ENCODE measurements at places on chromosomes 4 and X.

DNA sequence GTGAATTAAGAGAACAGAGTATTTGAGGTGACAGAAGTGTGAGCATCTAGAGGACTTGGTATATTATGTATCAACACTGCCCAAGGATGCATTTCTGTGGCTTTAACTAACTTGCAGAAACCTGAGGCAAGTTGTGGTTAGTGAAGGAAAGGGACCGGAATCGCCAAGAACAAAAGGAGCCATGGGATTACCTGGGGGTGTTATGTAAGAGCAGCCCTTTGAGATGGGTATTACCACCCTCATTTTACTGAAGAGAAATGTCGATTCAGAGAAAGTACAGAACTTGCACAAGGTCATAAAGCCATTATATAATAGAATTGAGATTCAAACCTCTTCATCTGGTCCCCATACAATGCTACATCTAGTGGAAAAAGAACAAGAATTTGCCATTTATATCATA is 14.3 kb downstream of the TENM3 start:
- DNase-seq: no peak

DNA sequence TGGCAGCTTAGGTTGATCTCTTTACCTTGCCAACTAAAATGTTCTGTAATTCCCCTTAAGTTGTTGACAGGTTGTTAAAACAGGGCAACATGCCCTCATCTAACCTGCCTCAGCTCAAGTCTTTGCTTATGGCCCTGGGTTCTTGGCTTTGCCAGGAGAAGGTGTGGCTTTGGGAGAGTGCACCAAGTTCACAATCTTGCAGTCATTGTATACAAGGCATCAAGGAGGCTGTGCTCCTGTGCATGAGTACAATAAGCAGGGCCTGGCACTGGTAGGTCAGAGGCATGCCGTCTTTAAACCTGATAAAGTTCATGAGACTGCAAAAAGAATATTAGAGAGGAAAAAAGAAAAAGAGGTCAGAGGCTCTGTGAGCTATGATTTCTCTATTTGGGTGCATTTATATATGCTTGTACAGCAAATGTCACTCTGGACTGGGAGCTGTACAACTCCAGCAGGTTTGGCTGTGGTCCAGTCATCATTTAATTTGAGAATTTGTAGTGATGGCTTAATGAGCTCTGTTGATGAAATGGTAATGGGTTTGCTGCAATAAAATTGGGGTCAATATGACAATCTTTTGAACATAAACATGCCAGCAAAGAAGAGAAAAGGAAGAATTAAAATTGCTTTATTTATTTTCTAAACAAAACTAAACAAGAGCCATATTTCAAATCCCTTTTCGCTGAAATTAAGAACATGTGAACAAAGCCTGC is 30.3 kb downstream of the AREG start:
- no peak for DNase-seq

DNA sequence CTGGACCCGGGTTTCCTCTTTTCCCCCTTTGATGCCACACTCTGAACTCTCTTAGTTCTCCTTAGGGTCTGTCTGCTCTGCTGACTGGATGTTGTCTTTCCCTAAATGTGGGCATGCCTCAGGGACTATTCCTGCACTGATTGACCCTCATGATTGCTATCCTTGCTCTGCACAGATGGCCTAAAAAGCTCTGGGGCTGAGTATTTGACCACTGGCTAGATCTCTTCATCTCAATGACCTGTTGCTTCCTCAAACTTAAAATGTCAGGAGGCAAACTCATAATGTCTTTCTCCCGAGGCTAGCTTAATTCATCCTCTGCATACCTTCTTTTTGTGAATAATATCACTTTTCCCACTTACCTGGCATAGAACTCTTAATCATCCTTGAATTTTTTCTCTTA is 157.4 kb downstream of the GATB start:
- no peak for DNase-seq

DNA sequence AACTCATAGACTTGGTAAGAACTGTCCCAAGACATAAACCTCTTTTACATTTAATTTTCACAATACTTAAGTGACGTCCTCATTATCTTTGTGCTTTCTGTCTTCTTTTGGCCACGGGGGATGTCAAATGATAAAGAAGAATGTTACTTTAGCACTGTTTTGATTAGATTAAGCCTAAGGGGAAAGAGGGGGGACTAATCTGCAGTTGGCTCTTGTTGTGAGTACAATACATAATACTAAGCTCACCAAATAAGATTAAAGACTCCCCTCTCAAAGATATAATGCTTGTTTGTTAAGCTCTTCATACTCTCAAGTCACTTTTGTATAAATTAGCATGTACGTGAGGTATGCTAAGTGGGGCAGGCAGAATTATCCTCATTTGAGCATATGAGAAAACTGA is 36.5 kb downstream of the OCRL start:
- DNase-seq: no peak

GRCh38 chrX:22073928-22074327 is 41.8 kb downstream of the PHEX start:
- no peak for DNase-seq

DNA sequence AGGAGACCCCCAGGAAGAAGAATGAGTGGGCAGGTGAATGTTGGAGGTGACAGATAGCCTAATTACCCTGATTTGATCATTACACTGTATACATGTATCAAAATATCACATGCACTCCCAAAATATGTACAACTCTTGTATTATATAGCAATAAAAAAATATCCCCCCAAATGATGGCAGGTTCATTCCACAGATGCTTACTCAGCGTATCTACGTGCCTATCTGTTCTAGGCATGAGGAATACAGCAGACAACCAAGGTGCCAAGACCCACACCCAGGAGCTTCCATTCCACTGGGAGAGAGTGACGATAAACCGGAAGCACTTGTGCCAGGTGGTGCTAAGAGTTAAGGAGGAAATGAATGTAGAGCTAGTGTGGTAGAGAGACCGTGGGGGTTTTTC is 42.4 kb downstream of the ADRA2C start:
- DNase-seq: no peak

DNA sequence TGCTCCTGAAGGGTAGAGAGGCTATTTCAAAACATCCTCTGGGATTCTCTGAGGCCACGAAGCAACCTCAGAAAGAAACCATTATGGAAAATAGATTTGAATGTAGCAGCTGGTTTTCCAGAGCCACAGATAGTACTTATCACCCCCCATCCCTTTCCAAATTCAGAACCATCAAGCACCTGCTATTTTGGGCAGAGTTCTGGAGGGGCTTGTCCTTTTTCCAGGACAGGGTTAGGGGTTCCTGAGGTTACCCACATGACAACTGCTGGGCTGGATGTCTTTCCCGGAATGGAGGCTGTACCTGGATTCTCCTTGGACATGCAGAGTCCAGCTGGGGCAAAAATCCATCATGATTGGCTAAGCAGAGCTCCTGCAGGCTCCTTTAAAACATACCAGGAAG is 22.0 kb upstream of the ZXDA start:
- DNase-seq: no peak

GRCh38 chr4:135359128-135359527 is 1157.5 kb upstream of the PABPC4L start:
- no peak for DNase-seq

GRCh38 chrX:10709276-10709675 is 88.9 kb upstream of the MID1 start:
- DNase-seq: no peak

GRCh38 chrX:9182041-9182440 is 148.1 kb upstream of the FAM9B start:
- DNase-seq: no peak

DNA sequence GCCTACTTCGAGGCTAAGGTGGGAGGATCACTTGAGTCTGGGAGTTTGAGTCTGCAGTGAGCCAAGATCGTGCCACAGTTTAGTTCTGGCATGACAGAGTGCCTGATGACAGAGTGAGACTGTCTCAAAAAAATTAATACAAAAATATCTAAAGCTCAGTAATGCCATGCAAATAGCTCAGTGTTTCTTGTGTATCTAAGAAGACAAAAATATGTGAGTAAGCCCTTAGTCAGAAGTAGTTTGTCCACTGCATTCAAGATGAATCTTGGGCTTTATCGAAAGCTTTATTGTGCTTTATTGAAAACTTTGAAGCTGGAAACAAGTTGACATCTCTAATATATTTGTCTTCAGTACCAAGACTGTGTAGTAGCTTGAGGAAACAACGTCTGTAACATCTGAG is 115.9 kb downstream of the GPAT3 start:
- no peak for DNase-seq

DNA sequence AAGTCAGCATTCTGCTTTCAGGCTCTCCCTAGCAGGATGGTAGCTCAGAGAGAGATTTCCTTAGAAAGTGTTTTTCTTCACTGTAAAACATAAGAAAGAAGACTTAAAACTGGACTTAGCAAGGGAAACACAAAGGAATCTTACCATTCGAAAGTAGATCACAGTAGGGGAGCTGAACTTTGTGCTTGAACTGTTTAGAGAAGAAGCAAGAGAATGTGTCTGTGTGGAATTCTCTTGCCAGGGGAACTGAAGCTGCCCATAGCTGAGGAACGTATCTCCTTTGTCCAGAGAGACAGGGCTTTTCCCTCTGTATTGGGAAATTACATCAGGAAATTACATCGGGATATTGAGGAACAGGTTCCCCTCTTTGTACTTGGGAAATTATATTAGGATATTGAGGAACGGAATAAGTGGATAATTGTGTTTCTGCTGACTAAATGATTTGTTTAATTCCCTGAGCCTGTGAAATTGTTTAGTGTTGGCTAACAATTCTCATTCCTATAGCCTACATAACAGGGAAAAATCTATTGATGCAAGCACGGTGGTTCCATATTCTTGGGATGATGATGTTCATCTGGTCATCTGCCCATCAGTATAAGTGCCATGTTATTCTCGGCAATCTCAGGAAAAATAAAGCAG is 21.2 kb downstream of the SRD5A3 start:
- DNase-seq: no peak

GRCh38 chr4:114601304-114602052 is 2.9 kb downstream of the UGT8 start:
- DNase-seq: no peak

GRCh38 chr4:112003231-112003907 is 141.9 kb upstream of the FAM241A start:
- no peak for DNase-seq

- no peak for DNase-seq
These were observed 24.7 kb downstream of the KCNE5 start for GRCh38 chrX:109600237-109600651.

DNA sequence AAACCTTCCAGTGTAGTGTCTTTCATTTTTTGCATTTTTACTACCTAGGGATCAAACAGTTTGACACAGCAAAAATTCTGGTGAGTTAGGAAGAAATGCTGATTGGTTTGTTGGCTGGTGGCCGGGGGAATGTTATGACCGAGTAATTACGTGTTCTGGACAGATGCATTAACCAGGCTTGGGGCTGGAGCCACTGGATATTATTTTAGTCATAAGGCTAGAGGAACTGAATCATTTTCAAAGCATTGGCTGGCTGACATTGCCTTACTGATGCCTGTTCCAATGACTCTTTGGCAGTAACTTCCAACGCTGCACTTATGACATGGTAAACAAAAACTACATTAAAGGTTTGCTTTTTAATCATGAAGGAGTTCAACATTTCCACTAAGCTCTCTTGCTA is 84.6 kb downstream of the FBXO8 start:
- DNase-seq: no peak

GRCh38 chr4:182179105-182179504 is 64.1 kb upstream of the TENM3 start:
- no peak for DNase-seq

GRCh38 chrX:590693-591404 is 39.7 kb upstream of the SHOX start:
- no peak for DNase-seq

- DNase-seq: no peak
These were observed 557.6 kb downstream of the SPRY1 start for GRCh38 chr4:123954220-123954619.

GRCh38 chrX:54746928-54747327 is 51.1 kb downstream of the ITIH6 start:
- no peak for DNase-seq

GRCh38 chr4:24914460-24914859 is 1.6 kb upstream of the CCDC149 start:
- no peak for DNase-seq

DNA sequence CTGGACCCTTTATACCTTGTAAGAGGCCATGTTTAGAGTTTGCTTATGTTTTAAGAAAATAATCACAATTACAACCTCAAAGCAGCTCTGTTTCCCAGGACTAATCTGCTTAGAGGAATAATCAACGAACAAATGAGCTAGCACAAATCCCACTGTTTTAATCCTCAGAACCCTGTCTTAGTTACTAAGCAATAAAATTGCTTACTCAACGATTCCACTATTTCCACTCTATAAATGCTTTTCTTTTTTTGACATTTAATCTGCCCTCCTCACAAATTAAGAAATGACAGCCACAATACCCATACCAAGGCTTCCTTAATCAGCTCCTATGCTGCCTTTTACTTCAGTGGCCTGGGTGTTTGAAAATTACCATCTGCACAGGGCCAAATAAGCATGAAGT is 48.8 kb downstream of the FAM120C start:
- no peak for DNase-seq

DNA sequence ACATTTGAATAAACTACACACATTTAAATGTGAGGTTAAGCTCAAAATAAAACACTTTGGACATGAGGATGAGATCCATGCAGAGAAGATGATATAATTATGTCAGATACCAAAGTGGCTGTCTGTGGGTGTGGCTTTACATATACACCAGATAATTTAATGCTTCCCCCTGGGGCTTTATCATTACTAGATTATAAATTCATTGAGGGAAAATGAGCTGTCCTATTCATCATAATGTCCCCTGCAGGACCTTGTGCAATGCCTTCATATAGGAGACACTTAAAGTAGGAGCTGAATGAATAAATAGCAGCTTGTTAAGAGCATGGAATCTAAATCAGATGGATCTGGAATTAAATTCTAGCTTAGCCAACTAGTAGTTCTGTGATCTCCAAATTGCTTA is 49.7 kb downstream of the OTC start:
- DNase-seq: no peak

GRCh38 chr4:89492581-89493071 is 185.0 kb upstream of the GPRIN3 start:
- no peak for DNase-seq

- no peak for DNase-seq
These were observed 4.2 kb downstream of the CXorf65 start for GRCh38 chrX:71102292-71102691.

- no peak for DNase-seq
These were observed 97.9 kb upstream of the ADAMTS3 start for GRCh38 chr4:72666910-72667309.

- no peak for DNase-seq
These were observed 358.4 kb downstream of the NLGN4X start for GRCh38 chrX:5870238-5870637.

- no peak for DNase-seq
These were observed 31.0 kb upstream of the FGG start for GRCh38 chr4:154643493-154643892.
